ENCODE measurements at places on chromosomes 3 and 15.
A peak's percentile ranks its signal among the peaks of the same experiment; 100 is the strongest.

DNA sequence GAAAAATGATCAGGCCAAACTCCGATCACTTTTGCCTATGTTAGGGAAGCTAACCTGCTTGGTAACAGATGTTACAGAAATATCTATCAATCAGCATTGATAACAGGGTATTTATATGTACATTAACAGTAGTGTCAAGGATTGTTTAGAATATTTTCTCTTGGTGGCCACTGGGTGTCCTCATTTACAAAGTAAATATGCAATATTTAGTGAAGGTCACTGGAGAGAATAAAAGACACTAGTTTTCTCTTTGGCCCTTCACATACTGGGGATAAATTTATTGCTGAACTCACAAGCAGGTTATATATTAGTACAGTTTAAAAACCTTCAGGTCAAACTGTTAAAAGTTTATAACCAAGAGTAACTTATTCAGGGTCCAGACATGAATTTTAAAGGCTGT lies 69.0 kb downstream of the TIGIT start:
- no peak for DNase-seq

DNA sequence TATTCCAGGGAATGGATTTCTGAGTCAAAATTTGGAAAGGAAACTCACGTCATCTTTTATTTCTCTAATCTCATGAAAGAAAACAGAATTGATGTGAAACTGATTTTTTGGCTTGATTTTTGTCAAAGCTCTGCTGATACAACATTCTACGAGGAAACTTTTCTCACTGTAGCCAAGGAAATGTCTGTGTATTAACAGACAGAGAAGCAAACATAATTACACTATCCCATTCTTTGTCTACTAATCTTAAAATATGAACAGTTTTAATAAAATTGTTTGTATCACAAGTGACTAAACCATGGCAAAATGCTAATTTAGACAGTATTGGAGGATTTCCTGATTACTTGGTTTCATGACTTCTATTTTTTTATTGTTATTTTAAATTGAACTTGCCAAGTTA lies 1437.0 kb downstream of the OTOL1 start:
- no peak for DNase-seq

GRCh38 chr15:71434774-71435173 lies 319.5 kb downstream of the THSD4 start:
- DNase-seq, result no peak

DNA sequence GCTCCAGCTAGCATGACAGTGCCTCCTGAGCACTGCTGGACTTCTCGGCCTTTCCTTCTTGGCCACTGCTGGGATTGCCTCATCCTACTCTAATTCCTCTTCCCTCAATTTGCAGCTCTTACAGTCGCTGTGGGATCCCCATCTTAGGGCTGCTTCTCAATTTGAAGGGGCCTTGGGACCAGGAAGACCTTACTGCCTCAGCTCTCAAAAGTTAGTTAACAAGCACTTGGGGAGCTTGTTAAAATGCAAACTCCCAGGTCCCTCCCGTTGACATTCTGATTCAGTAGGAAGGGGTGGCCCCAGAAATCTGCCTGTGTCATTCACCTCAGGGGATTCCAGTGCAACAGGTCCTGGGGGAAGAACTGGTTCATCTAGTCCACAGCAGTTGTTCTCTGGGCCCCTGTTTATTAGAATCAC lies 14.8 kb downstream of the BDH1 start:
- no peak for DNase-seq

- no peak for DNase-seq
These were observed 99.6 kb upstream of the STT3B start for GRCh38 chr3:31432897-31433678.

- no peak for DNase-seq
These were observed 7.5 kb downstream of the CMTM7 start for GRCh38 chr3:32399030-32399620.

GRCh38 chr3:13498354-13499060 lies 18.4 kb downstream of the HDAC11 start:
- no peak for DNase-seq

GRCh38 chr3:126962756-126963155 lies 20.2 kb upstream of the PLXNA1 start:
- no peak for DNase-seq

GRCh38 chr15:40256638-40257235 lies 17.9 kb downstream of the PAK6 start:
- DNase-seq, result no peak

DNA sequence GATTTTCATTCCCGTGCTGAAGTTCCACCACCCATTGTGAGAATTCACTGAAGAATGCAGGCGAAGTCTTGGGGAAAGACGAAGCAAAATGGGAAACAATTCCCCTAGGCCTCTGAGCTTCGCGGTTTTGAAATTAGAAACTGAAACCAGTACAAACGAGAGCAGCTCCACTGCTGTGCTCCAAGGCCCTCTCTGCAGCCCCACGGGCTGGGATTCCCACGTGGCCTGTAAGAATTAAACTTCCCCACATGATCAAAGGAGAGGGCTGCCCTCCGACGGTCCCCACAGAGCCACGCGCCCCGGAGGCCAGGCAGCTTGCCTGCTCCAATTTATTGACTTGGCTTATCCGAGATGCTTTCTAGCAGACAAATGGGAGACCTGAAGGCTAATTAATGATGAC lies 144.0 kb downstream of the GREM1 start:
- no peak for DNase-seq

- no peak for DNase-seq
These were observed 2.2 kb downstream of the ST6GAL1 start for GRCh38 chr3:186932281-186933181.

- no peak for DNase-seq
These were observed 1.7 kb upstream of the LMLN start for GRCh38 chr3:197958346-197958745.

GRCh38 chr3:46252980-46253379 lies 10.7 kb downstream of the CCR3 start:
- DNase-seq, result no peak

GRCh38 chr15:80507131-80507530 lies 102.9 kb downstream of the ARNT2 start:
- DNase-seq, result no peak

DNA sequence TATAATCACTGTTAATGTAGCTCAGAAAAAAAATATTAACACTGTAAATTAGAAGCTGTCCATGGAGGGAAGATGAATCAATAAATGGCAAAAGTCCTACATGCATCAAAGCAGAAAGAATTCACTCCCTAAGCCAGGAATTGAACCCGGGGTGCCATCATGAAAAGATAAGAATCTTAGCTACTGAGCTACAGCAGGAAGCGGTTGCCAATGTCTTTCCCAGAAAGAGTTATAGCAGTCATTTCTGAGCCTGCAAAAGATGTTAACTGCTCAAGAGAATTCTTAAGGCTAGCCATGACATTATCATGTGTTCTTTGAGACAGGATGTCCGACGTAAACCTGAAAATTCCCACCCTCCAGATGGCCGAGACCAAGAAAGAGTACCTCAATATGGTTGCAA lies 47.4 kb upstream of the MKRN3 start:
- DNase-seq, result no peak

GRCh38 chr3:23804441-23805209 lies 1.1 kb upstream of the UBE2E1 start:
- DNase-seq, result no peak

- no peak for DNase-seq
These were observed 83.6 kb downstream of the SMAD6 start for GRCh38 chr15:66785637-66786036.

GRCh38 chr3:168707900-168708299 lies 612.2 kb upstream of the GOLIM4 start:
- no peak for DNase-seq

DNA sequence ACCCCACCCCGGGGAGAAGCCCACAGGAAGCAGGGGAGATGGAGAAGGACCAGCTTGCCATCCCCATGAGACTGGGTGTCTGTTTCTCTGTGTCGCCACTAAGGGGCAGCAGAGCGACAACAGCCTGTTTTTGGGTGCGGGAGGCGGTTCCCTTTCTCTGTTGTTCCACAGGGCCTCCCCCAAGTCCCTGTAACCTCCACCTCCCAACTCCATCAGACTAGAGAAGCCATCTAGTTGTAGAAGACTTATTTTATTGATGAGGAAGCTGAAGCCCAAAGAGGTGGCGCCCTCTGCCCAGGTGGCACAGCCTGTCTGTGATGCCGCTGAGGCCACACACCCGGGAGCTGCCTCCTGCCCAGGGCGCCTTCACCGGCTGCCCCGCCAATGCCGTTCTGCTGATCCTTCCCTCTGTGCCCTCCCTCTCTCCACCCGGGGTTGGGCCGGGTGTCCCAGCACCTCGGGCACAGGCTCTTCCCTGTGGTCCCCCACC lies 3.9 kb upstream of the CCDC9B start:
- peak; percentile 49 for DNase-seq

- DNase-seq, result no peak
These were observed 294.3 kb downstream of the LRTM1 start for GRCh38 chr3:54633444-54634121.

- DNase-seq, result no peak
These were observed 104.5 kb downstream of the RPLP1 start for GRCh38 chr15:69557020-69557706.

GRCh38 chr3:149424918-149425317 lies 47.5 kb upstream of the TM4SF1 start:
- no peak for DNase-seq

GRCh38 chr3:144585953-144586352 lies 614.3 kb downstream of the DIPK2A start:
- no peak for DNase-seq

- no peak for DNase-seq
These were observed 10.6 kb downstream of the PIK3CB start for GRCh38 chr3:138824114-138824506.

DNA sequence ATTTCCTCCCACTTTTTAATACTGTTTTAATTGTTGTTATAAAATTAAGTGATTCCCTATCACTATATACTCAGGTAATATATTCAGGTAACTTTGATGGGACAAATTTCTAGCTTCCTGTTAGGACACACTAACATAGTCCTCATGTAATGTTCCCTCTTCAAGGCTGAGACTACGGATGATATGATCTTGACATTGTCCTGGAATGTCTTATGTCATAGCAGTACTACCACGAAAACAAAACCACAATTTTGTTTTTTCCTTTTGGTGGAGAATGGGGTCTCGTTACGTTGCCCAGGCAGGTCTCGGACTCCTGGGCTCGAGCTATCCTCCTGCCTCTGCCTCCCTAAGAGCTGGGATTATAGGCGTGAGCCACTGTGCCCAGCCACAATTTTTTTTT lies 26.8 kb upstream of the IP6K2 start:
- DNase-seq, result no peak

GRCh38 chr15:46442901-46443590 lies 808.2 kb downstream of the SQOR start:
- DNase-seq, result no peak

DNA sequence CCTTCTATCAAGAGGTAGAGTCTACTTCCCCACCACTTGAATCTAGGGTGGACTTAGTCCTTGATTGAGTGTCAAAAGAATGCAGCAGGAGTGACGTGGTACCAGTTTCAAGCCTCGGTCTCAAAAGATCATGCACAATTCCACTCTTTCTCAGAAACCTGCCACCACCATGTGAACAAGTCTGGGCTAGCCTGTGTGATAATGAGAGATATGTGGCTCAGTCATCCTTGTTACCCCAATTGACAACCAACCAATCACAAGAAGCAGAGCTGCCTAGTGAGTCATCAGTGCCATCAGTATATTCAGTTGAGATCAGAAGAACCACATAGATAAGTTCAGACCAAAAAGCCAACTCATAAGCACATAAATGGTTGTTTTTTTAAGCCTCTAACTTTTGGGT lies 374.5 kb downstream of the IL20RB start:
- DNase-seq, result no peak

DNA sequence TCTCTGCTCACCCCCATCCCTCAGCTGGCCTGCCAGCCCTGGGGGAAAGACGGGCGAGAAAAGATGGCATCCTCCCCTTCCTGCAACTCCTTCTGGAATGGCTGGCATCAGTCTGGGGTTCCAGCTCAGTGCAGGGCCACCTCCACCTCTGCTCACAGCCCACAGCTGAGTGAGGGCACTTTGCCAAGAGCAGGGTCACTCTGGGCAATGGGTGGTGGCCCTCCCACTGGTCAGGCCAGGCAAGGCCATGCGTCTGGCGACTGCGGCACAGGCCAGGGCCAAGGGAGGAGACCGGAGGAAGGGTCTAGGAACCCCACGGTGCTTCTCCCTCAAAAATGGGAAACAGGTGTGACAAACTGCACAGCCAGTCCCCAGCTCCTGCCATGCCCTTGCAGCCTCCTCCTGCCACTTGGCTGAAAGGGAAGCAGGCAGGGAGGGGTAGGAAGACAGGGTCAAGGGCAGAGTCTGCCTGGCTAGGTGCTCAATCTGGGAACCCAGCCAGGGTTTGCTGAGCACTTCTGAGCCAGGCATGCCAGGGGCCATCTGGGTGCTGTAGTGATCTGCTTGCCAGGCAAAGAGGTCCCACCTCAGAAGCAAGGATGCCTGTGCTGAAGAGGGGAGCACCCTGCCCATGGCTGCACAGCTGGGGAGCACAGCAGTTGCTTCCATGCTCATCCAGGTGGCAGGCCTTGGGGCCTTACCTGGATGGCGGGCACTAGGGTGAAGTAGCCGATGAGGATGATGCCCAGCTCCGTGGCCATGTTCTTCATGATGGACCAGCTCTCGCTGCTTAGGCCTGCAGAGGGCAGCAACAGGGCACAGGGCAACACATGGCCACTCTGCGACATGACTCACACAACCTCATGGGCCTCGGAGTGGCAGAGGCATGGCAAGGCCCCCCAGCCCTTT lies 41.2 kb downstream of the PTPN23 start:
- no peak for DNase-seq

- DNase-seq, result no peak
These were observed 101.6 kb downstream of the SLC25A26 start for GRCh38 chr3:66322436-66322835.

GRCh38 chr15:33411596-33412540 lies 101.1 kb downstream of the RYR3 start:
- no peak for DNase-seq

DNA sequence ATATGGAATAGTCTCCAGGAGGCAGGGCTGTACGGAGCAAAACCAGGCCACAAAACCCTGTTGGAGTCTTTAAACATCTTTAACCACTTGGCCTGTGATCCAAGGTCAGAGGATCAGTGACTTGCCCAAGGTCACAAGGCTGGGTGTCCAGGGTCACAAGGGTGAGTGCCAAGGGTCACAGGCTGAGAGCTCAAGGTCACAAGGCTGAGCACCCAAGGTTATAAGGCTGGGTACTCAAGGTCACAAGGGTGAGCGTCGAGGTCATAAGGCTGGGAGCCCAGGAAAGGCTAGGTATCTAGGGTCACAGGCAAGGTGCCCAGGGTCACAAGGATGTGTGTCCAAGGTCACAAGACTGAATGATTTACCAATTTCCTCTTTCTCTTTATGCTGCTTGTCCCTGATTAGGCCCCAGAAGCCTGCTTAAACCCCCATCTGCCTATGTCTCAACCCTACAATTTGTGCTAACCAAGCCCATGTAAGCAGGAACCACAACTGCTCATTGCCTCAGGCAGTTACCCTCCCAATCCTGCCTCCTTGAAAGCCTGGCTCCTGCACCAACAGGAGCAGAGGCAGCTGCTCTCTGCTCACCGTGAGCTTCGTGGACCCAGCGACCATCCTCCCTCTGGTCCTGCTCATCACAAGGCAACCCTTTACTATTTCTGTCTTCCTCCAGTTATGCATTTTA lies 51.5 kb downstream of the MGLL start:
- no peak for DNase-seq

GRCh38 chr3:146493761-146494160 lies 24.4 kb upstream of the PLSCR2 start:
- DNase-seq, result no peak

GRCh38 chr3:53188136-53188685 lies 27.2 kb downstream of the PRKCD start:
- no peak for DNase-seq

- DNase-seq, result no peak
These were observed 58.2 kb downstream of the C3orf70 start for GRCh38 chr3:185094697-185095096.

GRCh38 chr3:101453961-101454360 lies 59.1 kb downstream of the SENP7 start:
- DNase-seq, result no peak
